ENCODE measurements at places on chromosomes 16 and 17. TPM values are rescaled to one million over a fixed set of nuclear protein-coding genes. Genes with fewer than 3 reads are reported as not detected.
A peak's percentile ranks its signal among the peaks of the same experiment; 100 is the strongest.

DNA sequence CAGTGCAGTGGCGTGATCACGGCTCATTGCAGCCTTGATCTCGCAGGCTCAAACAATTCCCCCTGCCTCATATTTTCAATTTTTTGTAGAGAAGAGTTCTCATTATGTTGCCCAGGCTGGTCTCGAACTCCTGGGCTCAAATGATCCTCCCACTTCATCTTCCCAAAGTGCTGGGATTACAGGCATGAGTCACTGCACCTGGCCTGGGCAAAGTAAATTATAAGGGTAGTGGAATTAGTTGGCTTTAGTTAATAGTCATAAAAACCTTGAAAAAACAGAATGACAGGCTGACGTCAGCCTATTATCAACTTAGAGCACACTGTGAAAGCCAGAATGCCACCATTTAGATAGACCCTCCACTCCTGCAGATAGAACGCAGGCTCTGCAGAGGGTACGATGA, 43.5 kb upstream of the B4GALNT2 start:
- no peak for DNase-seq

GRCh38 chr16:10738231-10739077, 5.2 kb upstream of the NUBP1 start:
- DNase-seq, result no peak

- no peak for DNase-seq
These were observed 15.4 kb upstream of the NDEL1 start for GRCh38 chr17:8420041-8420934.

Gene USP31
- 4.3 TPM for polyA plus RNA-seq

DNA sequence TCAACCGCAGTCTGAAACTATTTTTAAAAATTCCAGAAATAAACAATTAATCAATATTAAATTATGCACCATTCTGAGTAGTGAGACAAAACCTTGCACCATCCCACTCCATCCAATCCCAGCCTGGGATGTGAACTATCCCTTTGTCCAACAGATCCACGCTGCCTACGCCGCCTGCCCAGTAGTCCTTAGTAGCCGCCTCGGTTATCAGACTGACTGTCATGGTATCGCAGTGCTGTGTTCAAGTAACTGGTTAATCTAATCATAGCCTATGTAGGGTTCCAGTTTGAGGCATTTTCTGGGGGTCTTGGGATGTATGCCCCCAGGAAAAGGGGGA, 437.7 kb downstream of the HS3ST3B1 start:
- no peak for DNase-seq

Gene ALOXE3
- 0.04 TPM for polyA plus RNA-seq

DNA sequence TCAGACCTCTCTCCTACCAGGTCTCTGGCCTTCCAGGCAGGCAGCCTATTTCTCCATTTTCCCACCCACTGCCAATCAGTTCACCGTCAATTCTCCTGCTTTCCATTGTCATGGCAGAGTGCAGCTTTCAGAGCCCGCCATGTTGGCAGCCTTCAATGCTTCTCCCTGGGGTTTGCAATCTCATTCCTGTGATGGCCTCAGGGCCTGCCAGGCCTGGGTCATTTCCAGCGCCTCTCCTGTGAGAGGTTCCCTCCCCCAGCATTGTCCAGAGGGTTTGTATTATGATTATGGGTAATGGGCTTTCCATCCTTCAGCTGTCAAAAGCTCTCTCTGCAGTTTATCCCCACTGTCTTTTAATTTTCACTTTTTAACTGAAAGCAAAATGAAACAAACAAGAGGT, 716.6 kb upstream of the CDH8 start:
- no peak for DNase-seq

Gene NPIPB6
- 0.34 TPM for polyA plus RNA-seq

DNA sequence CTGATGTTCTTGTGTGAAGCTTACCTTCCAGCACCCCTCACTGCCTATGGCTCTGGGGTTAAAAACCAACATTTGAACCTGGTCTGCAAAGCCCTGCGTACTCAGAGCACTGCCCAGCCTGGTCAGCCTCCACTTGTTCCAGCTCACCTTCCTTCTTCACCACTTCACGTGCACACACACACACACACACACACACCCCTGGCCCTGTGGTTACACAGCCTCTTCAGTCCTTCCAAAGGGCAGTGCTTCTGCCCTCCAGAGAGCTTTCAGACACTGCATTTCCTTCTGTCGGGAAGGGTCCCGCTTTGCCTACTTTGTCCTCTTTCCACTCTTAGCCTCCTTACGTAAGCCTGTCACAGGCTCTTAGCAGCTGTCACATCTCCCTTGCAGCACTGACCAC, 9.6 kb upstream of the TMEM220 start:
- DNase-seq, result no peak

- no peak for DNase-seq
These were observed 14.8 kb upstream of the ZFPM1 start for GRCh38 chr16:88438084-88438870.

GRCh38 chr16:86777381-86777946, 199.1 kb downstream of the FOXL1 start:
- no peak for DNase-seq

Gene EVI2B
- polyA plus RNA-seq, result 0.43 TPM

DNA sequence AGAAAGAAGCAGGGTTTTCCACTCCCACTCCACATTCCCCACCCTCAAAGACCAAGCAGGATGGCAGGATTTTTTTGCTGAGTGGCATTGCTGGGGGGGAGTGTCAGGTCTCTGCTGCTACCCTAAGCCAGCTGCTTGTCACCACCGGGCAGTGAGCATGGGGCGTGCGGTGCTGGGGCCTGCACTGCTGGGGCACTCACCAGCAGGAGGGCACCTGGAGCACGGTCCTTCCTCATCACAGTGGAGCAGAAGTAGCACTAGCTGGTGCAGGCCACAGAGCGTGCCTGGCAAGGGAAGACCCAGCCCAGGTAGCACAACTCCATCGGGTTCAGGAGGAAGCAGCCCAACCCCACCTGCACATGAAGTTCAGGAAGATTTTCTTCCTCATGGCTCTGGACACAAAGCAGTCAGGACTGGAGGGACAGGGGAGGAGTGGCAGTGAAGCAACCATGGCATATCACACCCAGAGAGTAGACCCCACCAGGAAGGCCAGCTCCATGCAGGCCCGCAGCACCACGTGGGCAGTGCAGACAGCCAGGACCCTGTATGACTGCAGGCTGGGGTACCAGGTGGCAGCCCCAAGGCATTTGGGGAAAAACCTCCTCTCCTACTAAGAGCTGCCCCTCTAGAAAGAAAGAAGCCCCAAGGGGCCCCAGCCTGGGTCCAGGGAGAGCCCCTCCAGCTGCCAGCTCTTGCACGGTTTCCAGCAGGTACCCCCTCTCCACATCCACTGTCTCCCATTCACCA, 16.7 kb upstream of the MYO18A start:
- DNase-seq, result no peak

GRCh38 chr16:88631384-88631783, 7.0 kb upstream of the IL17C start:
- DNase-seq, result no peak

Gene CDH8
- 0.13 TPM for polyA plus RNA-seq

DNA sequence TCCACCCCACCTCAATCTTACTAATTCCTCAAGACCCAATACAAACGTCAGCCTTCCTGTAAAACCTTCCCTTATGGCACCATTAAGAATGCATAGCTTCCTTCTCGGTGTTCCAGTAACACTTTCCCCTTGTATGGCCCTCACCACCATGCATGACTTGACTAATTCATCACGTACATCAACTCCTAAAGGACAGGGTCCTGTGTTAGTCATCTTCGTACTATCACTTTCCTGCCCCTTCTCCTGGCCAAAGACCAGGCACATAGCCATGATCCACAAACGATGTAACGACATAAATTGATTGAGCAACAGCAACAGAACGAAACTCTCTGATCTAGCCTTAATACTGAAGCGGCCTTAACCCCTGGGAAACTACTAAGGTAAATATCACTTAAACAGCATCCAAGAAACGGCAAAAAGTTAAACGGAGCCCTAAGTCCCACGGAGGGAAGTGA, 612 bp downstream of the PSMD12 start:
- DNase-seq, result no peak

DNA sequence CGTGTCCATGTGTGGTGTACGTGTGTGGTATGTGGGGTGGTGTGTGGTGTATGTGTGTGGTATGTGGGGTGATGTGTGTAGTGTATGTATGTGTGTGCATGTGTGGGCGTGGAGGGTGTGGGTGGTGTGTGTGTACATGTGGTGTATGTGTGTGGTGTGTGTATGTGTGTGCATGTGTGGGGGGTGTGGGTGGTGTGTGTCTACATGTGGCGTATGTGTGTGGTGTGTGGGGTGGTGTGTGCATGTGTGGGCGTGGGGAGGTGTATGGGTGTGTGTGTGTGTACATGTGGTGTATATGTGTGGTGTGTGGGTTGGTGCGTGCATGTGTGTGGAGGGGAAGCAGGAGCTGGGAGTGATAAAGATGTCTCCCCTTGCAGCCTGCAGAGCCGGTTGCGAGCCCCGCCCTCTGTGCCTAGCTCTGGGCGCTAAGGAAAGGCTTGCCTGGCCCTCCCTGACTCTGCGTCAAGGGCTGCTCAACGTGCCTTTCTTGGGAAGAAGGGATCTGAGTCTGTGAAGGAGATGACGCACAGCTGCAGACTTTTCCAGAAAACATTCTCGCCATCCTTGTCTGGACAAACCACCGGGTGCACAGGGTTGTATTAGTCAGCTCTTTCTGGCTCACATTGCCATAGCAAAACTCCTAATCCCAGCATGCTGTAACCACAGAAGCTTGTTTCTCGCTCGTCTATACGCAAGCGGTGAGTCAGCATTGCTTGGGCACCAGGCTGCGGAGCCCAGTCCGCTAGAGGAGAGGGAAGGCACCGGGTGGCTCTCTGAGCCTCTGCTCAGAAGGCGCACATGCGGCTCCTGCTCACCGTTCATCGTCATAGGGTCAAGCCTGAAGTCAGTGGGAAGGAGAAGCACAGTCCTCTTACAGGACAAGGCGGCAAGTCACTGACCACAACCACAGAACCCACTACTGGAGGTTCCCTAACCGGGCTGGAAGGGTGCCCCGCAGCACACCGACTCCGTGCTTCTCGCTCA, 2.0 kb upstream of the CD300H start:
- peak; percentile 35 for DNase-seq

DNA sequence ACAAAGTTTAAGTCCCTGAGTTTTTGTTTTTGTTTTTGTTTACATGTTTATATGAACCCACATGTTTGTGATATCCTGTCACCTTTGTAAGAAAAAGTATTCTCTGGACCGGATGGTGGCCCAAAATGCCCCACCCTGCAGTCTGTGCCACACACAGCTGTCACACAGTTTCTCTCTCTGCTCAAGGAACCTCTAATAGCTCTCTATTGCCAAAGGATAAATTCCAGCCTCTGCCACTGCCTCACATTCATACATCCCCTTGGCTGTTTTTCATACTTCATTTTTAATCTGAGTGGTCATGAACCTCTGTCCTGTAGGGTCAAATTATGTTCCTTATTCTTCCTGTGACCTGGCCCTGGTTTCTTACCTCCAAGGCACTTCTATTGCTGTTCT, 520.3 kb upstream of the CDH5 start:
- DNase-seq, result no peak

Data from BJ (cell line).